DMS79 treated with DMSO at 0.1 percent for 48 hours (cell line): ENCODE measurements at places on chromosomes 1 and 21.

DNA sequence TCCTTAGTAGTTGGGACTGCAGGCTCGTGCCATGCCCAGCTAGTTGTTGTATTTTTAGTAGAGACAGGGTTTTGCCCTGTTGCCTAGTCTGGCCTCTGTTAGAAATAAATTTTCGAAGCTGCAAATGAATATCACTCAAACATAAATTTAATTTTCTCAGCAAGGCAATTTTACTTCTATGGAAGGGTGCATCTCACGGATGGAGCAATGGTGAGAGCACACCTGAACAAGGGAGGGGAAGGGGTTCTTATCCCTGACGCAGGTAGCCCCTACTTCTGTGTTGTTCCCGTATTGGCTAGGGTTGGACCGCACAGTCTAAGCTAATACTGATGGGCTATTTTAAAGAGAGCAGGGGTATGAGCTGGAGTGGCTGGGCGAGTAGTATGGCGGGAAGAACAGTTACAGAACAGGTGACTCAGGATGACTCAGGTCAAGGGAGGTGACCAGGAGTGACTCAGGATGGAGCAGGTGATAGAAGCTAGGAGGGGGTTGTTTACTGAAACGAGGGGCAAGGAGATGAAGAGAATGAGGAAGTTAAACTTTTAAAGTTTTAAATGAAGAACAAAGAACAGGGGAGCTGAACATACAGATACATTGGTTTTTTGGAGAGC, 7.5 kb downstream of the MDM4 start:
- DNase-seq = no peak

- DNase-seq = no peak
Measured at GRCh38 chr21:41294548-41295231, 21.9 kb upstream of the FAM3B start.

- DNase-seq = no peak
Measured at GRCh38 chr1:91651661-91652071, 151.0 kb downstream of the CDC7 start.

- no peak for DNase-seq
Measured at GRCh38 chr1:5707566-5708345, 284.5 kb downstream of the NPHP4 start.

DNA sequence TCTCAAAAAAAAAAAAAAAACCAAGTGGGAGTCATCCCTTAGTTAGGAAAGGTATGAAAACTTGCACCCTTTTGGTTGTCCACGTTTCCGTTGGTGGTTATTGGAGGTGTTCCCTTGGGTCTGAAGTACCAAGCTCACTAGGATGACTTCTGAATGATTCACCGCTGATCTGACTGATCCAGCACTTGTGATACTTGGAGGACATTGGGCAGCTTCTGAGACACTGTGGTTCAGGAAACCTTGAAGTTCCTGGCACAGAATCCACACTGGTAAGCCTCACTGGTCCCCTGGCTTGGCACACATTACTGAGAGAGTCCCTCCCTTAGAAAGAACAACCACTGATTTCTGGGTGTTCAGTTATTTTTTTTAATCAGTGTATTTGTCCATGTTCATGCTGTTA, 91.9 kb downstream of the RYR2 start:
- no peak for DNase-seq

GRCh38 chr1:222370913-222371675, 176.8 kb downstream of the HHIPL2 start:
- DNase-seq = no peak

DNA sequence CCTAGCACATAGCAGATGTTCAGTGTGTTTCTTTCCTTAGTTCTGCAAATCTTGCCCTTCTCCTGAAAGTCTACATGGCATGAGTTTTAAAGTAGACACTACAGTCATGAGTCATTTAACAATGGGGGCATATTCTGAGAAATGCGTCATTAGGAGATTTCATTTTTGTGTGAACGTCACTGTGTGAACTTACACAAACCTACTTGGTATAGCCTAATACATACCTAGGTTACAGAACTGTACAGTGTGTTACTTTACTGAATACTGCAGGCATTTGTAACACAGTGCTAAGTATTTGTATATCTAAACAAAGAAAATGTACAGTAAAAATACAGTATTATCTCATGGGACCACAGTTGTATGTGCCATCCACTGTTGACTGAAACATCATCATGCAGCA, 10.0 kb downstream of the TTF2 start:
- no peak for DNase-seq

DNA sequence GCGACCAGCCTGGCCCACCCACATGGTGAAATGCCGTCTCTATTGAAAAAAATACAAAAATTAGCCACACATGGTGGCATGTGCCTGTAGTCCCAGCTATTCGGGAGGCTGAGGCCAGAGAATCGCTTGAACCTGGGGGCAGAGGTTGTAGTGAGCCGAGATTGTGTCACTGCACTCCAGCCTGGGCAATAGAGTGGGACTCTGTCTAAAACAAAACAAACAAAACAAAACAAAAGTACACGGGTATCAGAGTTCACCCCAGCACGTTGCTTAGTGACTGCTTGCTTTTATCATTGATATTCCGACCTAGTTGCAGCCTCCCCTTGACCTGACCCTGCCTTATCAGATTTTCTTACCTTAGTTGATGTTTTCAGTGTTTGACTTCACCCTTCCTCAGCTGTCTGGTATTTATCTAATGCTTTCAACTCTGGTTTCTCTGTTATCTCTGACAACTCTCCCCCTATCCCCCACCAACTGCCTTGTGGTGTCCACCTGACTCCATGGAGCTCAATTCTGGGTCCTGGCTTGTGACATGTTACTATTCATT, 5.1 kb downstream of the TLCD4 start:
- DNase-seq = no peak
